T-helper 1 cell (primary cell): ENCODE measurements at places on chromosomes 7 and 10.

- DNase-seq: no peak
These were observed 78.8 kb upstream of the VOPP1 start for GRCh38 chr7:55651057-55651456.

- DNase-seq: no peak
These were observed 626.5 kb upstream of the AUTS2 start for GRCh38 chr7:68971634-68972340.

DNA sequence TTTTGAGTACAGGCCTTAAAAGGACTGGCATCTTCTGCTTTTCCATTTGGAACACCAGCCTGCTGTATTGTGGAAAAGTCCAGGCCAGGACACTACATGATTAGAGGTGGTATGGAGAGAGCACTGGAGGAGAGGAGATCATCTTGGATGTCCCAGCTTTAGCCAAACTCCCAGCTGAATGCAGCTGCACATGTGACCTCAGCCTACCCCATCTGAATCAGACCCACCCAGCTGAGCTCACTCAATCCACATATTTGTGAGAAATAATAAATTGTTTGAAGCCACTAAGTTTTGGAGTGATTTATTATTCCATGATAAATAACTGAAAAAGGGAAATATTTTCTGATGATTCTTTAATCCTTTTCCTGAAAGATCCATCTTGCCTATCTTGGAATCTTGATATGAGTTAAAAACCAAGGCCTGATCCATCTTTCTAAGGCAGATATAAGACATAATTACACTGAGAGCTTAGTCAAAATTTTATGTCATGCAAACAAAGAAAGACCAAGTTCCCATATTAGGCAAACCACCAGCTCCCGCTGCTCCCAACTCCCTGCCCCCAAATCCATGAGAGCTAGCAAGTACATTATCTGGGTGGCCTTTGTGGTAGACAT lies 55.1 kb upstream of the TRIL start:
- no peak for DNase-seq

DNA sequence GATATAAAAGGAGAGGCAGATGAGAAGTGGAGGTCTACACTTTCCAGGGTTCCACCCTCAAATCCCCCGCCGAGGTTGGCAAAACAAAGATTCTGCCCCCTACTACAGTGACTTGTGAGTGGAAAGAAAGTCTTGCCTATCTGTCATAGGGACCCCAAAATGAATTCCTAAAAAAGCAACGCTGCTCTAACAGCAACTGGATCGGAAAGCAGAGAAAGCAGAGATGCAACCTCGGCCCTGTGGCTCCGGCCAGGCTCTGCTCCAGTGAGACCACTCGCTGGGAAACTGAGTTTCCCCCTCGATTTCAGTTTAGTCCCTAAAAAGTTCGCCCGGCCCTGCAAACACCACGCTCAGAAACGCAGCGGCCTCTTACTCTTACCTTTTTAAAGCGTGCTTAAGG lies 297.9 kb upstream of the NFE2L3 start:
- DNase-seq: no peak

DNA sequence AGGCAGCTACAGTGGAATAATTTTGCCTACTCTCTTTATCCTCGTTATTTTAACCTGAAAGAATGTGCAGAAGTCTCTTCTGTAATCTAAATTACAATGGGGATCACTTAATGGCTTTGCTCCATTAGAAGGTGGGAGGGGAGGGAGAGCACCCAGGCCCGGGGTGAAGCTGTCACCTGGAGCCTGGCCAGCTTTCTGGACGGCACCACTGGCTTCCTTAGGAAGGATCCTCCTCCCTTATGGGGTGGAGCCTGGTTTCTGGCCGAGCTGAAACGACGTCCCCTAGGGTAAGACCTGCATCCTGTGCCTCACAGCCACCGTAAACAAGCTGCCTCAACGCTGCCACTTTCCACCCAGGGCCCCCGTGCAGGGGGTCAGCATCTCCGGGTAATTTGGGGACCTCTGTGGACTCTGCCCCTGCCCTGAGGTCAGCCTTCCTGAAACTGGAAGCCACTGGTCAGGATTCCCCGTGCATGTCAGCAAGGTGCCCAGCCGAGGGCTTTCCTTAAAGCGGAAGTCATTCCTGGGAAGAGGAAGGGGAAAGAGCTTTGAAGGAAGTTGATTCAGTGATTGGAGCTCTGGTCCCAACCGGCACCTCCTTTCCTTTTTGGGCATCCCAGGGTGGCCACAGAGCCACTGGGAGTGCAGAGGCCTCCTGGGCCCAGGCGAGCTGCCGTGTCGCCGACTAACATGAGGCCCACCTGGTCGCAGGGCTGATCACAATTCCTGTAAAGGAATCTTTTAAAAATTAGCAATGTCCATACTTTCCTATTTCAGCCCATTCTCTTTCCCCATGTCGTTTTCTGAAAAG lies 569.1 kb downstream of the DNAJB6 start:
- no peak for DNase-seq

DNA sequence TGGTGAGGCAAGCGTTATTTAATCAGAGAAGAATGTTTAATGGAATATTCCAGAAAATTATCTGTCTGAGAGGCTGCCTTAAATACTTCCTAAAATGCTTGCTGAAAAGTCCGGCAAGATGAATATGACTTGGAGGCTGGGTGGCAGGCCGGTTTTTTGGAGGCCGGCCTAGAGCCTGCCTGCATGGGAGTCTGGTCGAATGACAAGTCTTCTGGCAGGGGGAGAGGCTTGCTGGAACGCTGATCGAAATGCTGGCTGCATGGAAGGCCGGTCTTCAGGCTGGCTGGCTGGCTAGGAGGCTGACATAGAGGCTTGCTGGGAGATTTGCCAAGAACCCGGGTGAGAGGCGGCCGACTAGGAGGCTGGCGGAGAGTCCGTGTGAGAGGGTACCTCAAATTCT lies 135.7 kb downstream of the OR13A1 start:
- no peak for DNase-seq

DNA sequence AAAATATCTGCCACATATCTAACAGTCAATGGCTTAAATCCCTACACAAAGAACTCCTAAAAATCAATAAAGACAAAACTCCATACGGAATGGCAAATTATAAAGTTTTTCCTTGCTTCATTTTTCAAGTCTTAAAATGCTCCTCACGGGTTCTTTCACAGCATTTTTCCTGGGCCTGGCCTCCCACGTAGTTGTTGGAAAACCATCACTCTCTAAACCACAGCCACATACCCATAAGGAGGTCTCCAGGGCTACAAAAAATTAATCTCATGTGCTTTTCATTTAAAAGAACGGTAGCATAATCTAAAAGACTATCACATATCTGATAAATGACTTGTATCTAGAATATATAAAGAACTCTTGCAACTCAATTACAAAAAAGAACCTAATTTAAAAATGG lies 2.9 kb downstream of the COA1 start:
- DNase-seq: no peak

GRCh38 chr7:112140600-112140999 lies 65.6 kb downstream of the DOCK4 start:
- DNase-seq: no peak

- no peak for DNase-seq
These were observed 2.3 kb downstream of the NACAD start for GRCh38 chr7:45086331-45087065.

DNA sequence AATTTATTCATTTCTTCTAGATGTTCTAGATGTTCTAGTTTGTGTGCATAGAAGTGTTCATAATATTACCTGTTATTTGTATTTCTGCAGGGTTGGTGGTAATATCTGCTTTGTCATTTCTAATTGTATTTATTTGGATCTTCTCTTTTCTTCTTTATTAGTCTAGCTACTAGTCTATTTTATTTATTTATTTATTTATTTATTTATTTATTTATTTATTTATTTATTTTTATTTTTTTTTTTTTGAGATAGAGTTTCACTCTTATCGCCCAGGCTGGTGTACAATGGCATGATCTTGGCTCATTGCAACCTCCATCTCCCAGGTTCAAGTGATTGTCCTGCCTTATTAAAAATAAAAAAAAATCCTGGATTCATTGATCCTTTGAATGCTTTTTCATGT lies 114.8 kb upstream of the THSD7A start:
- no peak for DNase-seq

- no peak for DNase-seq
These were observed 3.1 kb upstream of the ZAN start for GRCh38 chr7:100730136-100730800.

- DNase-seq: no peak
These were observed 30.0 kb upstream of the BPGM start for GRCh38 chr7:134616611-134617010.

DNA sequence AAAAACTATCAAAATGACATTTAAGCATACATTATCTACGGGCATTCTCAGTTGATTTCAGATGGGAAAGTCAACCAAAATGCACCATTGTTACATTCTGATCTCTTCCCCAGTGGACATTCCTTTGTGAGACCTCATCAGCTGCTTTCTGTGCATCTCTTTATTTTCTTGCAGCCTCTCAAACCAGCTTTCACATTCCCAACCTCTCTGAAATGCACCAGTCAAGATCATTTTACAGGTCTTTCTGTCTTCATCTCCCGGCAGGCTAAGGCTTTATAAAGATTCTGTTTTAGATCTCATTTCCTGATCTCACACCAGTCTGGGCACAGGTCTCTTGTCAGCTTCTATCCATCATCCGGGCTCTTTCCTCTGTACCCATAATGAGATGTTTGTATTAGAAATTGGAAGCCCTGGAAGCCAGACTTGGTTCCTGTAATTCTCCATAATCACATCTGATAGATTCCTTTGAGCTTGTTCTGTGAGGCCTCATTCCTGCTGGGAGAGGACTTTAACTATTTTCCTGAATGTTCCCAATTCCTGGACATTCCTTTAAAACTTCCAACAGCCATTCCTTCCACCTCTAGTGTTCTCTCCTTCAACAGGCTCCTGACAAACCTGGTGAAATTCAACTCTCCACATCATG lies 44.3 kb upstream of the ARL4A start:
- DNase-seq: no peak

DNA sequence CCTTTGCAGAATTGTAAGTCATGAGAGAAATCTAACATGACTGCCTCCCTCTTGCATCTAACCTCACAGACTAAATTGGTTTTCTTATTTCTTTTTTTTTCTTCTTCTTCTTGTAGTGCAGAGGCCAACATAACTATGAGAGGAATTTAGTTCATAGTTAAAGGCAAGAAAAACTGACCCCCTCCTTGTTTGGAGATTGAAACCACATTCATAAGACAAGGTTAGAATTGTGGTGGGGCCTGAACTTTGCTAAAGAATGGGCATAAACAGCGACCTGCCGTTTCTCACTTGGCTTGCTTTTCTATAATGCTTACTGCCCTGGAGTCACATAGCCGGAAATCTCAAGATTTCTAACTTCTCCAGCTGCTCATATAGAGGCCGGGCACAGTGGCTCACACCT lies 2.4 kb upstream of the POLM start:
- DNase-seq: no peak

DNA sequence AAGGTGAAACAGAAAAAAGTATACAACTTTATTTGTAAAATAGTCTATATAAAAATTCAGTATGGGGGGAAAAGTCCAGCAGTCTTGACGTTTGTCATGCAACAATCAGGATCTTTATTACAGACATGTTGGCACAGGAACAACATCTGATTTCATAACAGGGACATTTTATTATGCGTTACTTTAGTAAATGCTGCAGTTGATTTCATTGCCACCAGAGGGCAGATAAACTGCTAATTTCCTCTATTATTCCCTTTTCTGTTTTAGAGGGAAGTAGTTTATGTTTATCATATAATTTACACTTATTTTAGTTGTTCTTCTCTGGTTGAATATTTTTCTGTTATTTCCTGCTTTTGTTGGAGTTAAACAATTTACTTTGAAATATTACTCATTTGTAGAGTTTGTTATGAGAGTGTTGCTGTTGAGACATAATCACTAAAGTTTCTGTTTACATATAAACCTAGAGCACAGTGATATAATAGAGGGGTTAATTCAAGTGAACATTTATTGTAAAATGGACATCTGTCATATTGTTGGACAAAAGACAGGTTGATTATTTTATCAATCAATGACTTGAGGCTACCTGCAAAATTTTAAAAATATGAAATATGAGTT lies 3.3 kb downstream of the PLXDC2 start:
- DNase-seq: no peak

DNA sequence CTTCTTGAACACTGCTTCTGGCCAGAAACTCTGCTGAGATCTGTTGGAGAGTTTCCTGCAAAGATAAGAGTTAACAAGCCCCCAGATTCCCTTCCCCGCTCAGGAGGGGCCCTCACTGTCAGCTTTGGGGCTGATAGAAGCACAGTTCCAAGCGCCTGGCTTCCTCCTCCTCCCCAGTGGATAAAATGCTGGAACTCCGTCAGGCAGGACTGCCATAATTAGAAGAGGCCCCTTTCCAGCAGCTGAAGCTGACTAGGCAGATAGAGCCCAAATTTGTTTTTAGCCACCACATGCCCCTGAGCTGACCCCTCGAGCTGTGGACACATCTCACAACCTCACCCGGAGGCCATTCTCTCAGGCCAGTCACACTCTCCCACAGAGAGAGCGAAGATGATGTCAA lies 89.4 kb downstream of the TBXAS1 start:
- DNase-seq: no peak

- peak; percentile 65 for DNase-seq
These were observed 17.7 kb downstream of the OCM2 start for GRCh38 chr7:97971990-97972943.

GRCh38 chr10:78236416-78237015 lies 202.9 kb downstream of the RPS24 start:
- no peak for DNase-seq

DNA sequence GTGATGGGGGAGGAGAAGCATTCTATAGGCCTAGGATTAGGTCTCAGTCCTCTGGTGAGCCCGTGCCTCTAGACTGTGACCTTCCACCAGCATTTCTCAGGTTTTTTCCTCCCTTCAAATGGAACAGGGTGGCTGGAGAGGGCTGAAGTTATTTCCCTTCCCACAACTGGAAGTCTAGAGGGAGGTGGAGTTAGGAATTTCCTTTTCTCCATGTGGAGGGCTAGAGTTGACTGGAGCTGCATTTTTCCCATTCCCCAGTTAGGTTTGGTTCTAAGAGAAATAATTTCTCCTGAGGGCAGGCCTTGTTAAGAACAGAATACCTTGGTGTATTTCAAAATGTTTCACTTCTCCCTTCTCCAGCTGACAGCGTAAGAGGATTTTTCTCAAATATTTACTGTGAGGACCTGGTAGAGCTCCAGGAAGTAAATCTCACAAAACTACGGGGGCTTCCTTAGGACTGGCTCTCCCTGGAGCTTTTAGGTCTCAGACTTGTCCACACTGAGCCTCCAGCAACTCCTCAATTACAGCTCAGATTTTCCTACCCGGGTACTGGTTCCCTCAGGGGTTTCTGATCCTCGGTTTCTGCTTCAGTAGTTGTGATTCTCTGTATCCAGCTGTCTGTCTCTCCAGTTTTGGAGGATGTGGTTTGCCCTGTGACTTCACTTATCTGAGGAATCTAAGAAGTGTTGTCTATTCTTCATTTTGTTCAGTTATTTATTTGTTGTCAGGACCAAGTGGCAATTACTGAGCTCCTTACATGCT lies 6.0 kb upstream of the REEP3 start:
- peak; percentile 3 for DNase-seq

- DNase-seq: no peak
These were observed 103.7 kb downstream of the ZNF92 start for GRCh38 chr7:65477326-65477725.

- DNase-seq: no peak
These were observed 8.2 kb downstream of the YME1L1 start for GRCh38 chr10:27145937-27146336.
